ENCODE measurements at places on chromosomes 7 and 10.

DNA sequence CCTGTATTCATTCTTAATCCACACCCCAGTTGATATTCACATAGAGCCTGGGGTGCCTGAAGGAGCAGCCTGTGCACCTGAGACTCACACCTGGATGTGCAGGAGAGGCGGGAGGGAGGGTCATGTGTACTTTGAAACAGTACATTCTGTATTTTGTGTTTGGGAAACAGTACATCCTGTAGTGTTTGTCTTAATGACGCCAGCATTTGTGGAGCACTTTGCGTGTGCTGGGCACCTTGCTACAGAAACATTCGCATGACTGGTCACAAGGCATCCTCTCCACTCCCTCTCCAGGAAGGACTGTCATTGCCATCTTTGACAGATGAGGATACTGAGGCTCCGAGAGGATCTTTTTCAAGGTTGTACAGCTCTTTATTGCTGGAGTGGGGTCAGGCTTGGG lies 132.1 kb downstream of the TACC2 start:
- DNase-seq, result no peak

GRCh38 chr7:108327353-108327752 lies 128.9 kb downstream of the NRCAM start:
- no peak for DNase-seq

- DNase-seq, result no peak
Measured at GRCh38 chr7:157480371-157481050, 143.7 kb downstream of the DNAJB6 start.

DNA sequence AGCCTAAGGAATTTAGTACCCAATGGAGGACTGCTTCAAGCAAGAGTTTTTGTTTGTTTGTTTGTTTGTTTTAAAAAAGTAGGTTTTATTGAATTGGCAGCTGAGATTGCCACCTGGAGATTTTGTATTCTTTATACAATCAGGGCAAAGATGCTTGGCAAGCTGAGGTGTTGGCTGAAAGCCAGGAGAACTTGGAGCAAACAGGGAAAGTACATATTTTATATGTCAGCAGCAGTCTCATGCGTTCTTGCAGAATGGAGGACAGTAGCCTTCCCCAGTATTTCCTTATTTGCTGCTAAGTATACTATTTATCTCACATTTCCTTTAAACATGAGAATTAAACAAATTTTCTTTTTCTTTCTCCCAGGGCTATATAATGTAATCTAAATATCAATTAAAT lies 22.6 kb upstream of the ICA1 start:
- no peak for DNase-seq

- DNase-seq, result no peak
Measured at GRCh38 chr7:13904007-13904406, 85.5 kb downstream of the ETV1 start.

- no peak for DNase-seq
Measured at GRCh38 chr10:110167149-110167548, 40.3 kb upstream of the MXI1 start.

DNA sequence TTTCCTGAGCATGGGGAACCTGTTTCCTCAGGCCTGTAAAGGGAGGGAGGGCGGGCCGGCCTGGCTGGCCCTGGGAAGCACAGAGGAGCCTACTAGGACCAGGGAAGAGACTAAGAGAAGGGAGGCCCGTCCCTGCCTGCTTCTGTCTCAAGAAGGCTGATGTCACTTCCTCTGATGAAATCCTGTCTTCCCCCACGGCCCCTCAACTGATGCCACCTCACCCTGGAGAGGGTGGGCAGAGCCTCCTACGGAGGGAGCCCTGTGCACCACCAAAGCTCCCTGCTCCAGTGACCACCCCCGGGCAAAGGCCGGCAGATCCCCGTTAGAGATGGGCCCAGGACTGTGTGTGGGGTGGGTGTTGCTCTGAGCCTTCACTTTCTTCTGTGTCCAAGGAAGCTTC lies 1.0 kb upstream of the PILRA start:
- no peak for DNase-seq

DNA sequence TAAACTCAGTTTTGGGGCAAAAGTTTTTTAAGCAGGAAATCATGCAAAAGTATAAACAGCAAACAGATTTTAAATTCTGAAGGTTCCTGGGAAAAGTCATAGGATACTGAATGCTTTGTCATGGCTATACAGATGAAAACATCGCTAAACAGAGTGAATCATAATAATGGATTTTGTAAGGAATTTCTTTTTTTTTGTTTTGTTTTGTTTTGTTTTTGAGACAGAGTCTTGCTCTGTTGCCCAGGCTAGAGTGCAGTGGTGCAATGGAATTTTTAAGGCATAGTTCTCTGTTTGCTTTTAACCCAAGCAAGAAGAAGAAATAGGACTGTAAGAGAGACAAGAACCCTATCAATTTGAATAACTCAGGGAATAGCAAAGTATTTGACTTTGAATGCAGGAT lies 285.3 kb downstream of the NRG3 start:
- no peak for DNase-seq

GRCh38 chr7:38398725-38399321 lies 125.4 kb upstream of the TARP start:
- peak; percentile 21 for DNase-seq

DNA sequence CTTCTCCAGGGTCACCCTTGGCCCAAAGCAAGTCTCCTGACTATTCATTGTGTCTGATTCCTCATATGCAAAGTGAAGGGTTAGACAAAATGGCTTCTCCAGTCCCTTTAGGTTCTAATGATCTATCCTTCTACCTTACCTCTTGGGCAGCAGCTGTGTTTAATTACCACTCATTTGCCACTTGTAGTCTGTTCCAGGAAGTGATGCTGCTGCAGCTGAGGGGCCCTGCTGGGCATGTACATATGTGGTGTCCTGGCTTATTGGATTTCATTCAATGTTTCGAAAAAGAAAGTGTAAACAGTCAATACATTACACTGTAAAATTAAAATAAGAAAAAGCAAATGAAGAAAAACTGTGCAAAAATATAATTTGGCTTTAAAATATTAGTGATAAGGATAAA lies 36.6 kb downstream of the SCIN start:
- DNase-seq, result no peak

All from nucleus accumbens (tissue), 56 donors.